ENCODE measurements at places on chromosomes 4 and X.
A peak's percentile ranks its signal among the peaks of the same experiment; 100 is the strongest.

- DNase-seq, result peak; percentile 96
Observed at GRCh38 chr4:67700738-67701516, at the start of gene UBA6. Gene UBA6, minus strand, starts transcription at chr4:67701155. Its CDS starts 36 bp downstream, at chr4:67701119.

GRCh38 chrX:349196-349595 lies 30.6 kb upstream of the GTPBP6 start:
- peak; percentile 33 for DNase-seq

DNA sequence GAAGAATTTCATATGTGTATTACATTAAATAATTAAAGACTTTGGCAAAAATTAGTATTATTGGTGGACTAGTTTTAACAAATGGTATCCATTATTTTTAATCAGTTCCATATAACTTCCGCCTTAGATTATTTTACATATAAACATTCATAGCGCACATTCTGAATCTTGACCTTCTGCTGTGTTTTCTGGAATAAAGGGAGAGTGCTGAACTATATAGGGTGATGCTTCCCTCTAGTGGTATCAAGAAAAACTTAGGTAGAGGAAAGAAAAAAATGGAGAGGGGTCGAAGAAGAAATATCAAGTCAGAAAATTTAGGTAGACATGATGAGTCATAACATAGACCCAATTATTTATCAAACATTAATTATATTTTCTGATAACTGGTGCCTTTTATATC lies 155.6 kb upstream of the PACRGL start:
- peak; percentile 60 for DNase-seq

- no peak for DNase-seq
Observed at GRCh38 chr4:128670513-128670912, 139.0 kb upstream of the JADE1 start.

DNA sequence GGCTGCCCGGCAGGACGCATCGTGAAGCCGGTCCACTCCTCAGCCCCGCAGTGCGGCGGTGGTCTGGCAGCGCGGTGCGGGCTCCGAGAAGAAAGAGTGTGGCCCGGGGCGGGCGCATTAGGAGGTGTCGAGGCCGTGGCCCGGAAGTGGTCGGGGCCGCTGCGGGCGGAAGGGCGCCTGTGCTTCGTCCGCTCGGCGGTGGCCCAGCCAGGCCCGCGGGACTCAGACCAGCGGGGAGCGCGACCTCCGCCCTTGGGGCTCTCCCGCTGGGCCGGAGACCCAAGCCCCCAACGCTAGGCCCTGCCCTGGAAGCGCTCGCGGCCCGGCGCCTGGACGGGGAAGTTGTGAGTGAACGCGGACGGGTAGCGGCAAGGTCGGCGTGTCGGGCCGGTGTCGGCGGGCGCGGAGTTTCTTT lies 60.0 kb downstream of the HS3ST1 start:
- DNase-seq, result no peak

DNA sequence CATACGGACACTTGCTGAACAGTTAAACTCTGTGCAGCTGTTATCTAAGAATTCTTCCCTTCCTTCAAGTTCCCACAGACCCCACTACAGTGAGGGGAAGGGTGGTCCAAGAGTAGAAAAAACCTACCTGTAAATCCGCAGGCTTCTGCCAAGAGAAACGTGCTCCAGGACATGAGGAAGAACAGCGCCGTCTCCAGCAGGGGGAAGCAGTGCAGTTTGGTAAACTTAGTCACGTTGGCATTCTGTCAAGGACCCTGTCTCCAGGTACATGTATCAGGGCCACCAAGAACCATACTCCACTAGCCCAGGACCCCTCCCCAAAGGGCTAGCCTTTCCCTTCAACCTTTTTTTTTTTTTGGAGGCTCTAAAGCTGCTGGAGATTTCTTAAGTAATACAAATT lies 79.9 kb downstream of the CHST7 start:
- DNase-seq, result peak; percentile 51

GRCh38 chrX:130561930-130562329 lies 160.1 kb downstream of the RBMX2 start:
- no peak for DNase-seq

GRCh38 chr4:163167333-163167626 lies 590 bp upstream of the NAF1 start:
- no peak for DNase-seq

DNA sequence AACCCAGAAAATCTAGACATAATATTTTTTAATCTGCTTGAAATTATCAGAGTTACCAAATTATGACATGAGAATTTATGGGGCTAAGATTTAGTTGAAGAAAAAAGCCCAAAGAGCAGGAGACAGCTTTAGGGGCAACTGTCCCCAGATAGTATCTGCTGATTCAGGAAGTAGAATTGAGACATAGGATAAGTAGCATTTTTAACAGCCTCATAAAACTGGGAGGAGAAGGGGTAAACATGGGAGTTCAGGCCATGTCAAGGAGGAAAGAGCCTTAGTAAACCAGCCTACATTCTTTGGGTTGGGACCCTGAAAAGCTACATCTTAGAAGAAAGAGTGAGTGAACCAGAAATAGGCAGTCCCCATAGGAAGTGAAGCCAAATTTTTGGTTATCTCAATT lies 9.7 kb upstream of the RAB28 start:
- no peak for DNase-seq

GRCh38 chr4:124423160-124423559 lies 289.4 kb downstream of the ANKRD50 start:
- DNase-seq, result no peak

DNA sequence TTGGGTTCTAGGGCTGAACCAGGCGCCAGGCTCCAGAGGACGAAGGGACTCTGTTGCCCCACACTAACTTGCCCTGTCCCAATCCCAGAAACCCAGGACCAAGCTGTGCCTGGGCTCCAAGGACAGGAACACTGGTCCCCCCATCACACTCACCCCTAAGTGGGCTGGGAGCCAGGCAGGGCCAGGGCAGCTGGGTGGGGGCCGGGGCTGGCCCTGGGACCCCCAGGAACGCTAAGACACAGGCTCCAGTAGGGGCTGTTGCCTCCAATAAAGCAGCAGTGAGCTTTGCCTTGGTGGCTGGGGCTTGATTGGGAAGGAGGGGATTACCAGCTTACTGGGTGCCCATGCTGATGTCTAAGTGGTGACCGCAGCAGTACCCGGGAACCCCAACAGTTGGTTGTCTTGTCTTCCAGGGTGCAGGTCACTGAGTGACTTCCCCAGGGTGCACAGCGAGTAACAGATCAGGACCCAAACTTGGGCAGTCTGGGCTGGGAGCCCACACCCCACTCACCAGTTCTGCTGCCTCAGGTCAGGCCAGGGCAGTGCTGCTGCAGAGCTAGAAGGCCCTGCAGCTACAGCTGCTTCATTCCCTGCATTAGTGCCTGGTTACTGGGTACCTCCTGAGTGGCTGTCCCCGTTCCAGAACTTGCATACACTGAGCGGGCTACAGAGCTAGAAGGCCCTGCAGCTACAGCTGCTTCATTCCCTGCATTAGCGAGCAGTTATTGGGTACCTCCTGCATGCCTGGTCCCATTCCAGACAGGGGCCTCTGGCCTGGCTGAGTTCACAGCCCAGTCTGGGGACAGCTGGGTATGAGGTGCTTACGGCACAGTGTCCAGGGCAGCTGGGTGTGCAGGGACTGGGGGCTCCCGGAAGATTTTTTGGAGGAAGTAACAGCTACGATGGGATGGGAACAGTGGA lies 9.4 kb upstream of the ADD1 start:
- DNase-seq, result no peak

- DNase-seq, result no peak
Observed at GRCh38 chrX:66602381-66602938, 36.4 kb downstream of the EDA2R start.

DNA sequence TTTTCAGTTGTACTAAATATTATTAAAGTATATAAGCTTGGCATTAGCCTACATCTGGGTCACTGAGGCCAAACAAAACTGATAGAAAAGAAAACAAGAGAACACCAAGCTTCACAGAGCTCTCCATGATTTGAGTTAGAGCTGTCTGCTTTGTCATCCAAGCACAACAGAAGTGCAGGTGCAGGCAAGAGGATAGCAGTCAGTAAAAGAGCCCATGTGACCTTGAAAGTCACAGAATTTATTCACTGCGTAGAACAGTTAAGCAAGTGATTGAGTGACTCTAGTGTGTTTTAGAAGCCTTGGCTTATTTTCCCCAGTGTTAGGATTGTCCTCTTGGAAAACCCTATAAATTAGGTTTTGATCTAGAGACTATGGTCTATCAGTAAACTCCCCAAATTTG lies 49.4 kb upstream of the PRDM5 start:
- DNase-seq, result no peak

- DNase-seq, result no peak
Observed at GRCh38 chr4:30172416-30172815, 547.8 kb upstream of the PCDH7 start.

- DNase-seq, result no peak
Observed at GRCh38 chr4:25301471-25301870, 11.1 kb upstream of the ZCCHC4 start.

GRCh38 chr4:14856062-14856933 lies 146.0 kb upstream of the CPEB2 start:
- DNase-seq, result no peak

GRCh38 chrX:32987142-32987541 lies 224.2 kb downstream of the DMD start:
- DNase-seq, result no peak

Measured in lung microvascular endothelial cell (primary cell).